ENCODE measurements at places on chromosomes 4 and X.

DNA sequence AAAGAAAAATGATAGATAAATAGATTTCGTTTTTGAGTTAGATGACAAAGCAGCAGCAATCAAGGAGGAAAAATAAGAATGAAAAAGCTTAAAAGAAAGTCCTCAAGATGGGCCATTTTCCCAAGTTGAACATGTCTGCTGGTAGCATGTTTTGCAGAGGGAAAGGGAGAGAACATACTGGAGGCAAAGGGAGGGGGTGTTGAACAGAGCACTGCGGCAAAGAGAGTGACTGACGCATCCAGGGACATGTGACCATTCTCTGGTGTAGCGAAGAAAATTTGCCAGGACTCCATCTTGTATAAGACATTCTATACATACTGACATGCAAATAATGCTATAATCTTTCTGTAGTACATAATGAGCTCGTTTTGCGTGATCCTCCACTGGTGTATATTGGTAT, 1.2 kb downstream of the LINC00632 start:
- no peak for DNase-seq

- DNase-seq, result no peak
These were observed 148.3 kb upstream of the DGKK start for GRCh38 chrX:50618788-50619558.

DNA sequence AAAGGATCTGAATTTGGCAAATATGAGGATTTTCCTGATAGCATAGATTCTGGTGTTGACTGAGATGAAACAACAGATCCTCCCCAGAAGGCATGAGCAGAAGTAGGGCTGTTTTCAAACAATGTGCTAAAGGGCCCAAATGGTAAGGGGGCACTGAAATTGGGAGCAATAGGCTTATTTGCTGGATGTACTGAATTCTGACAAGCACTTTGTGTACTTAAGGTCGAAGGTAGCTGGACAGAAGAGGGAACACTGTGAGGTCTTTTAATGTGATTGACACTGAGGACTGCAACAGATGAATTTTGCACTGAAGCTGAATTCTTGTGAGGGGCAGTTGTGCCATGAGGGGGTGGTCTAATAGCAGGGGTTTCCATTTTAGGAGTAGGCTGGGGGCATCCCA, 21.2 kb upstream of the COX18 start:
- DNase-seq, result no peak

- DNase-seq, result no peak
These were observed 47.8 kb upstream of the CRMP1 start for GRCh38 chr4:5940470-5941203.

GRCh38 chr4:135545616-135546317, 1344.2 kb upstream of the PABPC4L start:
- DNase-seq, result no peak

DNA sequence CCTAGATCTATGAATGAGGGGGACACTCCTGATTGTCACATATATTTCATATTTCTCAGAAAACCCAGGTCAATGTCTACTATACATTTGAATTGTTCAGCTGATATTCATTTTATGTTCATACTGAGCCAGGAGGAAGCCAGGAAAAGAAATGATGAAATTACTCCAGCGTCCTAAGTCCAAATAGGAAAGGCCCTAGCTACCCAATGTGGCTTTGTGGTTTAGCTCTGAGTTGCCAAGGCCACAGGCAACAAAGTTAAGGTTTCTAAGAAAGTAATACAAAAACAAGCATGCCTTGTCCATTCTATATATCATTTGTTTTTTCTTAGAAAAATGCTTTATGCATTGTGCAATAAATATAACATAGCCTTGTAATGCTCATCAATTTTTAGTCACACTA, 4.5 kb upstream of the CSN2 start:
- no peak for DNase-seq

DNA sequence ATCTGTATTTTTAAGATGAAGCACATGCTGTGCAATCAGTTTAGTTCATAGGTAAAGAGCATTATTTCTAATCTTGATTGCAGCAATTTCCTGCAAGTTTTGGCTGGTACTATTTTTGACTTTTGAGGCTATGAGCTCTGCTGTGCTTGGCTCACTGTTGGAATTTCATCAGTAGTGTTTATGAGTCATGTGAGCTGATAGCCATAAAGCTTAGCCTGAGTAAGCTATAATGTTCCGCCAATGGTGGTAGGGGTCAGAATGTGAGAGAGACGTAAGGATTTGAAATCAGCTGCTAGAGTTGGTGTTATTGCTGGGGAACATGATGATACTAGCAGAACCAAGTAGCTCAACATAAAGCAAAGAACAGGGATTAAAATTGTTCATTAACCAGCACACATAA, 590.9 kb upstream of the GNPDA2 start:
- DNase-seq, result no peak
